OCI-LY7 (cell line): ENCODE measurements at places on chromosomes 16 and 17.

- no peak for DNase-seq
These were observed 345.2 kb upstream of the PMFBP1 start for GRCh38 chr16:72517154-72517553.

DNA sequence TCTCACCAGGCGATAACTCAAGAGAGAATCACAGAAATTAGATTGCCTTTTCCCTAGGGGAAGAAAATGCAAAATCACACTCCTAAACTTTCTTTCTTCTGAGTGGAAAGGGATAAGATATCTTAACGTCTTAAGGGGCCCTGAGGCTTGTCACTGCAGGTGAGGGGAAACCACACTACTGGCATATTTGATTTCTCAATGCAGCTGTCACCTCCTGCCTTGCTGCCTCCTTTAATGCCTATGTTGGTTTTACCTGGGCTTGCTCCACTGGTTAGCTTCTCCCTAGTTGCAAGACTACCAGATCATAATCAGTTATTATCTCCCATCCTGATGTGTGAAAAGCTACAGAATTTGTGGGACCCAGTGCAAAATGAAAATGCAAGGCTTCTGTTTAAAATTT lies 4.5 kb upstream of the HERPUD1 start:
- peak; percentile 71 for DNase-seq

- DNase-seq, result no peak
These were observed 316.6 kb downstream of the SLC39A11 start for GRCh38 chr17:72775919-72776318.

- DNase-seq, result no peak
These were observed 114.6 kb downstream of the ZNF18 start for GRCh38 chr17:11882716-11883115.

- DNase-seq, result no peak
These were observed 15.0 kb upstream of the NAGLU start for GRCh38 chr17:42521036-42521435.

DNA sequence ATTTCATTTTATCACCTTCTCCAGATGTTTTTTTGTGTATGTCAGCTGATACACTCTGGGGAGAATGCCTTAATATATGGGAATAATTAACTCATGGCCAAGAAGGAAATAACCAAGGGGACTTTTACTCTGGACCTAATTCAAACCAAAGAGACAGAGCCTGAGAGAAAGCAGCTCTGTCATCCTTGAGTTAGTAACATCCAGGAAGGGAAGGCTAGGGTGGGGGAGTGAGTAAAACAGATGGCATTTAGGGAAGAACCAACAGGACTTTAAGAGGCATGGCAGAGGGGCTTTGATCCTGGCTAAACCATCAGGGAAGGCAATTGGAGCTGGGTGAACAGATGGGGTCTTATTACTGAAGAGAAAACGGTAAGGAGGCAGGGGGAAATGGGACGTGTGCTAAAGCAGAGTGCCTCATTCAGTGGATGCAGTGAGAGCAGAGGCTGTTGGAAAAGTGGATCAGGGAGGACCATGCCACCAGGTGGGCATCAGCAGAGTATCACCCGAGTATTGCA lies 2.5 kb upstream of the SMPD3 start:
- no peak for DNase-seq

- DNase-seq, result no peak
These were observed 49.9 kb downstream of the XYLT1 start for GRCh38 chr16:17420816-17421215.

- no peak for DNase-seq
These were observed 686.2 kb downstream of the KCNJ2 start for GRCh38 chr17:70855401-70856054.

GRCh38 chr17:2789700-2790099 lies 6.5 kb upstream of the RAP1GAP2 start:
- no peak for DNase-seq

GRCh38 chr17:1039511-1040215 lies 42.7 kb downstream of the TIMM22 start:
- DNase-seq, result no peak
